ENCODE measurements at places on chromosomes 12 and 14.
A peak's percentile ranks its signal among the peaks of the same experiment; 100 is the strongest.

DNA sequence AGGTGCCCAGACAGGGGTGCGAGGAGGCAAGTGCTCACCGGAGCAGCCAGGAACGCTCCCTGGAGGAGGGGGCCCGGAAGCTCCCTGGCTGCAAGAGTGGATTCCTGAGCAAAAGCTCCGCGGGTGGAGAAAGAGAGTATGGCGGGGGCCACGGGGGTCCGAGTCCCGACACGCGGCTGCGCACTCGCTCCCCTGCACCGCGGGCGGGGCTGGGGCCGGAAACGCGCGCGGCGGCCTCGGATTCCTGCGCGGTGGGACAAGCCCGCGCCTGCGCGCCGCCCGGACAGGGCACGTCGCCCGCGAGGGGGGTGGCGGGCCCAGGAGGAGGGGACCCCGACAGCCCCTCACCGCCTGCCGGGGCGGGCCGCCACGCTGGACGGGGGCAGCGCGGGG is 27.8 kb upstream of the GPR132 start:
- DNase-seq: no peak

GRCh38 chr12:60174476-60174875 is 578.6 kb downstream of the SLC16A7 start:
- no peak for DNase-seq

GRCh38 chr12:19387161-19387560 is 52.1 kb upstream of the AEBP2 start:
- no peak for DNase-seq

DNA sequence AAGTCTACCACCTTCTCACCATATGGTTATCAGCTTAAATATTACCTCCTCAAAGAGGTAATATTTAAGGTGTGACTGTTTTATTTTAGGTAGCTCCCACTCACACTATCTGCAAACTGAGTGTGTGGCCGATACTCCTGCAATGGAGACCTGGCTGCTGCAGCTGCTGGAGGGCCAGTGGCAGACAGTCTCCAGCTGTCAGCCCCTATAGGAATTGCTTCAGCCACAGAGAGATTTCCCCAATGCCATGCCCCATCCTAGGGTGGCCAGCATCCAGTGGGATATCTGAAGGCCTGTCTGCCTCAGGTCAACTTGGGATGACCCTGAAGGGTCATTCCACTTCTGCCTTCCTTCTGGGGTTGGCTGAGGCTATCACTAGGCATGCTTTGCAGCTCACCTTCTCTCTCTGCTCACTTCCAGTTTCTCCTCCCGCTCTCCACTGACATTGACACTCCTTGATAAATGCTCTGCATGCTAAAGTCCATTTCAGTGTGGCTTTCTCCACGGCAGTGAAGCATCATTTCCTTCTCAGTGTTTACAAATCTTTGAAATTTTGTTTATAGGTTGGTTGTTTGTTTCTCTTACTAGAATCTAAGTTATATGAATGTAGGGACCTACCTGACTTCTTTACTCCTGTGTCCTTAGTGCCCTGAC is 90.2 kb upstream of the USP44 start:
- DNase-seq: no peak

DNA sequence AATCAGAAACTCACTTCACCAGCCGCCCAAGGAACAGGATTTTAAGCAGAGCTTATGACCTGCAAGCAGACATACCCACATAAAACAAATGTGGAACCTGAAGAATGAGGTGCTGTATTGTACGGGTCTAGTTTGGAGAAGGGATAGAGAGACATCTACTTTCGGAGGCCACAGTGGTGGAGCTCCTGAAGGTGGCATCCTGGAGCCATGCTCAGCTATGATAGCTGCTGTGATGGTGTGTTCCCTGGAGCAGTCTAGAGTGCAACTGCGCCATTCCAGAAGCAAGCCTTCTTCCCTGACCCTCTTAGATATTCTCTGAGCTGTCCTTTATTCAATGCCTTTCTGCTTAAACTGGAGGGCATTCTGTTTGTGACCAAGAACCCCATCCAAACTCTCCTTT is 402.6 kb downstream of the FUT8 start:
- DNase-seq: no peak

GRCh38 chr14:54566410-54567223 is at the start of gene SAMD4A:
TSS of gene SAMD4A (plus strand) at chr14:54567128. CDS start at chr14:54567917, 789 bp downstream.
- DNase-seq: peak; percentile 26

GRCh38 chr12:113416091-113416754 is 6.0 kb upstream of the SDSL start:
- no peak for DNase-seq

DNA sequence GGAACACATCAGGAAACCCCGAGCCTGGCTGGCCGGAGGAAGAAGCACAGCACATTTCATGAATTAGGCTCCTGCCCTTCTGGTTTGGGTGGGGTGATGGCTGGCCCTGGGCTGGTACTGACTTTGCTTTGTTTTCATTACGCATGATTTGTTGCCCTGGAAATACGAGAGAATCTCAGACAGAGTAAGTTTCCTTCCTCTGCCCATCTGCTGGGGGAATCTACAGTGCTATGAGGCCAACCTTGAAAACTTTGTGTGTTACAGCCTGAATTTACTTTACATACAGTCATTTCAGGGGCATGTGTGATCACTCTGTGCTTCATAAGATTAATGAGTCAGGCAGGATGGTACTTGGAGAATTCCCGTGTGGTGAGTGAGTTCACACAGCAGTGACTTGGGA is 20.5 kb upstream of the SLC5A8 start:
- DNase-seq: no peak

GRCh38 chr12:121676190-121676589 is 6.7 kb upstream of the MORN3 start:
- no peak for DNase-seq

DNA sequence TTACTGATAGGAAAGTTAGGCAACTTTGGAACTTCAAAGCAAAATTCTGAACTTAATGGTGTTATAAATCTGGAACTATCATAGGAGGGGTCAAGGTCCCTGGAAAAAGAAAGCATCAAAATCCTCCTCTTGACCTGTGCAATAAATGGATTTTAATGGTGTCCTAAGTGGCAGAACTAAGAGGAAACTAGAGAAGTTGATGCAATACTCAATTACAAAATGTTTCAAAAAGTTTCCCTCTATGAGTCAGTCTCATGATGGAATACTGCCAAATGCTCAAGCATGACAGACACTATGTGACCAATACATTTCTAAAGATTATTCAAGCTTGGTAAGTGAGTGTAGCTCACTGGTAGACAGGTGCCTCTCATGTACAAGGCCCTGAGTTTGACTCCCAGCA is 47.7 kb upstream of the ERGIC2 start:
- no peak for DNase-seq

DNA sequence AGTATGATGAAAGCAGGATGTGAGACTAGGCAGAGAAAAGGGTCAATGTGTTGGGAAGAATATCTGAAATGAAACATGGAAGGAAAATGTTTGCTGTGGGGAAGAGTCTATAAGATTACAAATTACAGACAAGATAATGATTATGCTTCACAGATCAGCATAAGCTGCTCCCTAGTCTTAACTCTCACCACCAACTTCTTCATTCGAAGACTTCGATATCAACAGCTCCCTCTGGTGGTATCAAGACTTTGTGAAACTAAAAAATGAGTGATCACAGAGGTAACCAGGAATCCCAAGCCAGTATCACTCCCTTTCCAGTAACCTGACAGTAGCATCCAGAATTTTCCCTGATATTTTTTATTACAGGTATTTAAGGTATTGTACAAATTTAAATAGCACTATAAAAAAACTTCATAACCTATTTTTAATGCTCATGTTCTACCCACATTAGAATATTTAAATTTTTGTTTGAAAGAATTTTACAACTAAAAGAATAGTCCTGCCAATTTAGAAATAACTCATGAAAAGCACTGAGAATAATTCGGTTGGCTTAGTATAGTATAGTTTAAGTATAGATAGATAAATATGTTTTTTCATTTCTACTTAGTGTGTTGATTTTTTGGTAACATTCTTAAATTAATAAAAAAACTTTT is 84.4 kb downstream of the C2CD5 start:
- peak; percentile 15 for DNase-seq

DNA sequence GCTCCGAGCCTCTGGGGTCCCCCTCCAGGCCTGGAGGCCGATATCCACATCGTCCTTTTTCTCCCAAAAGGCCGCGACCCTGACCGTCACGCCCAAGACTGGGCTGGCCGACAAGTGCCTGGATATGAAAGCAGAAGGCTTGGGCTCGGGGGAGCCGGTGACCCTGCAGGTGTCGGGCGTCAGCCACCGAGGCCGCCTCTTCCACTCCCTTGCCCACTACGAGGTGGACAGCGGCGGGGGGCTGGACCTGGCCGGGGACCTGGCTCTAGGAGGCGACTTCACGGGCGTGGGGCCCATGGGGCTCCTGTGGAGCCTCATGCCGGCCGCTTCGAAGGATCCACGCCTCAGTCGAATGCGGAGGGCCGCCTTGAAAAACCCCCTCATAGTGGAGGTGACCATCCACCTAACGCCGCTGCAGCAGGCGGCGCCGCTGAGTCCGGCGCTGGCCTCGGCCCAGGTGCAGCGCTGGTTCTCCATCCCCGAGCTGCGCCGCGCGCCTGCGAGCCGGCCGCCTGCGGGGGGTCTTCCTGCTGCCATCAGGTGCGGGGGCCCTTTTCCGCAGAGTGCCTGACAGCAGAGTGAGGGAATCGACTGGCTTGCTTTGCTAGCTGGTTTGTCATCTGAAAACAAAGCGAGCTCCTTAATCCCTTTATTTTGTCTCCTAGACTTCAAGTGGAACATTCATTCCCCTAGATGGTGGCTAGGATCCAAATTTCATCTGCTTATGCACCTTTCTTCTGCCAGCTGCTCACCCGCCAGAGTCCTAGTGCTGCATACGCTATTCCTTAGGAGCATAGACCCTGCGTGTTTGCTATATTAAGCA is 10.6 kb upstream of the DNAL1 start:
- no peak for DNase-seq

DNA sequence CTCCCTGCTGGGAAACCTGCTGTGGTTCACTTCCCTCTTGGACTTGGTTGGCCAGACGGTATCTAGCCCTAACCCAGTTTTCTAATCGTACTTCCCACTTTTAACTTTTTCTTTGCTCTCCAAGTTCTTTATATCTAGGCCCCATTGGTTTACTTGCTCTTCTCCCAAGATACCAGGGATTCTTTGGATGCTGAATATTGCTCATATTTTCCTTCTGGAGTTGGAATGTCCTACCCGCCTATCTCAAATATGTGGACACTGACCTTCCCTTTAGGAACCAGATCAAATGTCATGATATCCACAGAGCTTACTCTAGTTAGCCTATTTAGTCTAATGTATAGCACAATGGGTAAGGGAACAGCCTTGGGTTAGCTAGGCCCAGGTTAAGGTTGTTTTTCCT is 228.6 kb downstream of the DACT1 start:
- no peak for DNase-seq

Measured in activated CD4-positive, alpha-beta T cell treated with anti-CD3 and anti-CD28 coated beads, Interleukin-2, amount 50 U/mL, for 24 hours (primary cell).